ENCODE measurements at places on chromosomes 16 and 17. TPM values are rescaled to one million over a fixed set of nuclear protein-coding genes. Genes with fewer than 3 reads are reported as not detected.

ITGB4 gene
- total RNA-seq, result 974 TPM

IGSF6 gene
- total RNA-seq, result 0.07 TPM

RAB11FIP4 gene
- total RNA-seq, result 30.3 TPM

HBQ1 gene
- not detected for total RNA-seq

PLXDC1 gene
- total RNA-seq, result not detected

KATNIP gene
- 13.0 TPM for total RNA-seq

MYO15A gene
- under 0.01 TPM for total RNA-seq

ZNF19 gene
- total RNA-seq, result 2.8 TPM

TNFRSF13B gene
- total RNA-seq, result not detected

TMEM231 gene
- 11.2 TPM for total RNA-seq

DRC3 gene
- 0.14 TPM for total RNA-seq

ORAI3 gene
- total RNA-seq, result 14.0 TPM

GUCY2D gene
- total RNA-seq, result 0.28 TPM

C1QTNF8 gene
- not detected for total RNA-seq

MT4 gene
- not detected for total RNA-seq

CA5A gene
- not detected for total RNA-seq

GPRC5C gene
- 7.2 TPM for total RNA-seq

MMD gene
- total RNA-seq, result 5.8 TPM

KRT33A gene
- total RNA-seq, result 0.68 TPM

TEKT5 gene
- total RNA-seq, result 0.34 TPM

VMO1 gene
- total RNA-seq, result 1.00 TPM

All from nasal cavity respiratory epithelium epithelial cell of viscerocranial mucosa (primary cell).